Stimulated activated CD4-positive, alpha-beta T cell treated with anti-CD3 and anti-CD28 coated beads, Interleukin-4, amount 100 ng/mL, for 24 hours (primary cell): ENCODE measurements at places on chromosomes 12 and 14.
A peak's percentile ranks its signal among the peaks of the same experiment; 100 is the strongest.

DNA sequence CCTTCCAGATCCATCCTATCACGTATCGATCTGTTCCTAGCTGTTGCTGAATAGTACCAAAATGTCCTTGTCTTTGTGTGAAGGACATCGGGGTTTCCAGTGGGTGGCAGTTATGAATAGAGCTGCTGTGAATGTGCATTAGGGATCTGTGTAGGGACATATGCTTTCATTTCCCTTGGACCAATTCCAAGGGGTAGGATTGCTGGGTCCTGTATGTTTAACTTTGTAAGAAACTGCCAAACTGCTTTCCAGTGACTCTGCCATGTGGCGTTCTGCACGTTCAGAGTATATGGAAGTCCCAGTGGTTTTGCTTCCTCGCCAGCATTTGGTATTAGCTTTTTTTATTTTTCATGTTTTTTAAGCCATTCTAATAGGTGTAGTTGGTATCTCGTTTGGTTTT is 28.6 kb downstream of the PACS2 start:
- DNase-seq: no peak

DNA sequence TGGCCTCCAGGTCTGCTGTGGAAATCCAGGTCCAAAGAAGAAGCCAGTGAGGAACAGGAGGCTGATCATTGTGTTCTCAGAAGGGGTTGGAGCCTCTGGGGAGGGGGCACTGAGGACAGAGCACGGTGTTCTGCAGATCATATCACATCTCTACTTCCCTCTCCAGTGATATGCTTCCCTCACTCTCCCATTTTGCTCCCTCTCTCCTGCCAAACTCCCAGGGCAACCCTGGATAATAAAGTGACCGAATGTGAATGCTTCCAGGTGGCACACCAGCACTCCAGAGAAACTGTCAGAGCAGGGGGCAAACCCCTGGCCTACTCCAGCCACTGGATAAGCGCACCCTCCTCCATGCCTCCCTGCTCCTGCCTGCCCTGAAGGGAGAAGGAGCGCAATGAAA is 57.8 kb downstream of the DPF3 start:
- DNase-seq: no peak

- no peak for DNase-seq
These were observed 36.8 kb downstream of the GALNT9 start for GRCh38 chr12:132292328-132293319.

GRCh38 chr12:94710933-94711332 is 60.6 kb upstream of the TMCC3 start:
- peak; percentile 24 for DNase-seq

DNA sequence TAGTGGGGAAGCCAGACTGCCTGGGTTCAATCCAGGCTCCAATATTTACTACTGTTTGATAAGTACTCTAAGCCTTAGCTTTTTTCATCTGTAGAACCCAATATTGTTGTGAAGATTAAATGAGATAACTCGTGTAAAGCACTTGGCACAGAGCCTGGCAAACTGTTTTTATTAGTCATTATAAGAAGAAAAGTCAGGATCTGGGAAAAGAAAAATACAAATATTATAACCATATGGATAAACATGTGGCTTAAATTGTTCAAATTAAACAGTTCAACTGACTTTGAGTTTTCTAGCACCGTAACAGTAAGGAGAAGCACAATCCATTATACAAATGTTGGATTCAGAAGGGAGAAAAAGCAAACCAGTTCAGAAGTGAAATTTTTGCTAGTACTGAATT is 22.0 kb upstream of the CDK17 start:
- no peak for DNase-seq
